ENCODE measurements at places on chromosomes 1 and 21.

- DNase-seq, result no peak
Observed at GRCh38 chr1:50700621-50701020, 259.4 kb downstream of the FAF1 start.

DNA sequence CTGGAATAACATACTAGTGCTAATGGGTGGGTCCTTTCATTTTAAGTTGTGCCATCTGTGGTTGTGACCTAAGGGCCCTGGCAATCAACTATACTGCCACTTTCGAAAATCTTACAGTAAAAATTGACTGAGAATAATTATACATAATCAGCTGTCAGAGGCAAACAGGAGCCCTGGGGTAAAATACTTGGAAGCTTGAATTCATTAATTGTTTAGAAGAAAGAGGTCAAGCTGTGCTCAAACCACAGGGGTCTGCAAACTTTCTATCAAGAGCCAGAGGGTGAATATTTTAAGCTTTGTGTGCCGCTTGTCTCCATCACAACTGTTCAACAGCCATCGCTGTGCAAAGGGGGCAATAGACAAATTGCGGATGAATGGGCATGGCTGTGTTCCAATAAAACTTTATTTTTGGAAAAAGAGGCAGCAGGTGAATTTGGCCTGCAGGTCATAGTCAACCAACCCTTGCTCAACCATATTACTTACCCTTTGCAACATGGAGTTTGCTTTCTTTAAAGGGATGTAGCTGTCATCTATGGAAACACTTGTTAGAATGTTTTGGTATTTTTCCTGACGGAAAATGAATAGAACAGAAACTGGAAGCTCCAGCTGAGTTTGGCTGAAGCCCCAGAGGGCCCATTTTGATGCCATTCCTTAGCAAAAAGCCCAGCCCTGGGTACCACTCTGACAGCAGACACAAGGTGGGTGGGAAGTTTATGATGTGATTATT is 35.7 kb upstream of the USP1 start:
- no peak for DNase-seq

DNA sequence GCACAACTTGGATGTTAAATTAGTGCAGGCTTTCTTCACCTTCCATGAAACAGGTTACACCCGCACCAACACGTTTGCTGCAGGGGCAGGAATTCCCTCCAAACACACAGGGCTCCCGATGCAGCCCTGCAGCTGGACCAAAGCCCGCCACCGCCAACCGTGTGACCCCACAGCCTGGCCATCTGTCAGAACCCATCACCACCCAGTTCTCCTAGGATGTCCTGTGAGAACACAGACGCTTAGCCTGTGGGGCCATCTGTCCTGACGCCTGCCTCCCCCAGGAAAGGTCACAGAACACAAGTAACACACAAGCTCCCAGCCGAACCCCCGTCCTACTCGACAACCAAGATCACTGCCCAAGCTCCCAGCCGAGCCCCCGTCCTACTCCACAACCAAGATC is 108.1 kb downstream of the NPHP4 start:
- no peak for DNase-seq

- DNase-seq, result no peak
Observed at GRCh38 chr1:76153841-76154205, 79.3 kb downstream of the ST6GALNAC3 start.

- no peak for DNase-seq
Observed at GRCh38 chr1:99814373-99814900, 35.7 kb upstream of the AGL start.

GRCh38 chr1:27330786-27331185 is 8.8 kb downstream of the TMEM222 start:
- DNase-seq, result no peak

- no peak for DNase-seq
Observed at GRCh38 chr1:165467706-165468105, 22.8 kb upstream of the RXRG start.

DNA sequence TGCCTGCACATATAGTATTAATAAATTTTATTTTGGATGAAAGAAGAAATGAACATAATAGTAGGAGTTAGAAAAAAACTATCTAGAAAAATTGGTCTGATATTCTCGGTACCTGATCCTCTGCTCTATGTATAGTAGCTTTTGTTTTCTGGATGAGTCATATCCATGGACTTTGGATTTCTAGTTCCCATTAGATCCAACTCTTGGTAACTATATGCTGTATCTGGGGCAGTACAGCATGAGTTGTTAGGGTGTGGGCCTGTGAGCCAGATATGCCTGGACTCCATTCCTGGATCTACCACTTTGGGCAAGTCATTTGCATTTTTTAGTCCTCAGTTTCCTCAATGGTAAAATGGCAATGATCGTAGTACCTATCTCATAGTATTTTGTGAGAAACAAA is 372.2 kb upstream of the PKN2 start:
- no peak for DNase-seq

DNA sequence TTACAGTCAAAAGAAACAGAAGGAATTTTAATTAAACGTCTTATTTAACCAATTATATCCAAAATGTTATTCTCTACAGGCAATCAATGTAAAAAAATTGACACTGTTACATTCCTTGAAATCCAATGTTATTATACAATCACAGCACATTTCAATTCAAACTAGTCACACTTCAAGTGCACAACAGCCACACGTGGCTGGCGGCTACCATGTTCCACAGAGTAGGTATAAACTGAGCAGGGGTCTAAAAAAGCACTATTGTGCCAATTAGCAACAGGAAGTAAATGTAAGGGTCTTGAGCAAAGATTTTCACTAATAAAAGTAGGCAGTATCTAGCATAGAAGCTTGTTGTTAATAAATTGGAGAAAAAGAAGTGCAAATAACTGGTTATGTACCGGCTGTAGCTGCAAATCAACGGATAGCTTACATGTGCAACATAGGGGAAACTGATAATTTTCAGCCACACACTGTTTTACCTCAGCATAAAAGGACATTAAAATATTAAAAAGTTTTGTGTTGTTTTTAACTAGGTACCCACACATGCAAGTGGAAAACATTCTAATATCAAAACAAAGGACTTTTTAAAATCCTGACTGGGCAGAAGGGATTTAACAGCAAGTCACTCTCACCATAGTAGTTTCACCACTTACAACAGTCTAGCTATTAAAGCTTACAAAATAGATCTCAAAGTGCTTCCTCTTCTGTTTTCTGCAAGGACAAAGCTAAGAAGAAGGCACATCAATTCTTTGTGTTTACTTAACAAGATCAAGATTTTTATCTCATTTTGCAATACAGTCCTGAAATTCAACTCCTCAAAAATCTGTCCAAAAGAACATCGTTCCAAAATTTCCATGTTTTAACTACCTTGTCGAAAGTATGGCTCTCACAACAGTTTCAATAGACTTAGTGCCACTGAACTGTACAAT is 2.5 kb downstream of the CSDE1 start:
- no peak for DNase-seq

- no peak for DNase-seq
Observed at GRCh38 chr1:110243146-110243545, 33.0 kb downstream of the KCNC4 start.

- no peak for DNase-seq
Observed at GRCh38 chr1:55124470-55124869, 85.1 kb downstream of the PCSK9 start.

GRCh38 chr1:14083706-14084105 is 383.7 kb downstream of the PRDM2 start:
- DNase-seq, result no peak

DNA sequence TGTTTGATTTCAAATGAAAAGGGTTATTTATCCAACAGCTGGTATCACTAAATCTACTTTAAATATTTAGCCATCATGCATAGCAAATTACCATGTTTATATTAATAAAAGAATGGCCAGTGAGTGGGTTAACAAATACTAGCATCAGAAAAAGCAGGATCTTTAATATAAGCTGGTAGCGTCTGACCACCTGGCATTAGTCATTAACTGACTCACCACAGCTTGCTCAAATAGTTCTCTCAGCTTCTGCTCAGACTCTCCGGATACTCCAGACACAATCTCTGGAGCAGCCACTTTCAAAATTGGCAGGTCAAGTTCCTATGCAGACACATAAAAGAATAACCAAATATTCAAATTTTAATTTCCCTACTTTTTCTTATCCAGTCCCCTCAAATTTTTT is 29.6 kb downstream of the NVL start:
- DNase-seq, result no peak

DNA sequence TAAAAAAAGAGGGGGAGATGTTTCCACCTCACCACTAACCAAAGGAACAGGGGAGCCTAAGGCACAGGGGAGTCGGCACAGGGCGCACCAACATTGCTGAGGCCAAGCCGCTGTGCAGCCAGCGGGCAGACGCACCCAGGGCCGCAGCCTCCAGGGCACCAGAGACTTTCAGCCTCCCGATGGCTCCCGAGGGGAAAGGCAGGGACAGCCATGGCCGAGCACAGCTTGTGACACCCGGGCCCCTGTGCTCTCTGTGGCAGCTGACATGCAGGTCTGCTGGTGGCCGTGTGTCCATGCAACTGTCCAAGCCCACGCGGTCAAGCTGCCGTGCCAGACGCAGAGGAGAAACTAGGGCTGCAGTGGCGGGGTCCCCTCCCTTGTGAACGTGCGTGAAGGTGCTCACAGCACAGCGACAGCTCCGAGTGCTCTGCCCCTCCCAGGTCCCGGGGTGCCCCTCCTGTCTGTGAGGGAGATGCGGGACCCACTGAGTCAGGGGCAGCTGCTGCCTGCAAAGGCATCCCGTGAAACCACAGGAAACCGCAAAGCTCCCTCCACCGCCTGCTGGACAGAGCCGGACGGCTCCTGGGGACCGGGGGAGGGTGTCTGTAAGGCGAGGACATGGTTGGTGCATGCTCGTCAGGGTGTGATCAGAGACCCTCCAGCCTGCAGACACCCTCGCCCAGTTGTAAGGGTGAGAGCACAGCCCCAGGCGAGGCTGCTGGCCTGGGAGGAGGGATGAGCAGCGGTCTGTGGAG is 2.5 kb downstream of the KRTAP10-11 start:
- no peak for DNase-seq

- no peak for DNase-seq
Observed at GRCh38 chr1:230139315-230139714, 72.3 kb downstream of the GALNT2 start.

DNA sequence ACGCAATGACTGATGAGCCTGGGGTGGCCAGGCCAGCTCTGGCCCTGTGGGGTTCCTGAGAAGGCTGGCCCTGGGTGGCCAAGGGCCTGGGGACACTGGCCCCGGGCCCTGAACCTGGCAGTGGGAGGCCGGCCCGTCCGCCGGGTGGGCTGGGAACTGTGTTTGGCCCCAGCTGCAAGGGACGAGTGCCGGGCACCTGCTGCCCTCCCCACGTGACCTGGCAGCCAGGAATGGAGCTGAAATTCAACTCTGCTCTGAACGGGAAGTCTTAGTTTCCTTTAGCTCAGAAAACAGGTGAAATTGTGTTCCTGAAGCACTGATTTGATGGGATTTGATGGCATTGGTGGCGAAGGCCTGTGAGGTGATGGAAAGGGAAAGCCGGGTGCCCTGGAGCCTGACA is 8.2 kb upstream of the TTLL10 start:
- DNase-seq, result no peak

DNA sequence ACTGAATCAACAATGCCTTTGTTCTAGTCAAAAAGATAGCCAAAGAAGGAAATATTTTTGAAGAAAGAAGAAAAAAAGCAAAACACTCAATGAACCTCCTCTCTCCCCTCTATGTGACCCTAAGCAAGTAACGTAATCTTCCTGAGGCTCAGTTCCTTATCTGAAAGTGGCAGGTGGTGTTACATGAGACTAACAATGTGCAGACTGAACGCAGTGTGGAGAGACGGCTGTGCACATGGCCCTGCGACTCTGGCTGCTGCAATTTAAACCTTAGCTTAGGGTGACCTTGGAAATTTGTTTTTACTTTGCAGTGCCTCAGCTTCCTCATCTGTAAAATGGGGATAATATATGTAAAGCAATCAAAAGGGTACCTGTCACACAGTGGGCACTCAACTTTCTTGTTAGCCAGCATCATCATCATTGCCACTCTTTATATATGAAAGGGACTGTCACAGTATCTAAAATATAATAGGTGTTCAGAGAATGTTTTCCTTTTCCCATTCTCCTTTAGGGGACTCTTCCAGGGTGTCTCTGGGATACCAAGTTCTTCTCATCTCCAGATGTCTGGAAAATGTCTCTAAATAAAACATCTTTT is 100.1 kb upstream of the JUN start:
- DNase-seq, result no peak

DNA sequence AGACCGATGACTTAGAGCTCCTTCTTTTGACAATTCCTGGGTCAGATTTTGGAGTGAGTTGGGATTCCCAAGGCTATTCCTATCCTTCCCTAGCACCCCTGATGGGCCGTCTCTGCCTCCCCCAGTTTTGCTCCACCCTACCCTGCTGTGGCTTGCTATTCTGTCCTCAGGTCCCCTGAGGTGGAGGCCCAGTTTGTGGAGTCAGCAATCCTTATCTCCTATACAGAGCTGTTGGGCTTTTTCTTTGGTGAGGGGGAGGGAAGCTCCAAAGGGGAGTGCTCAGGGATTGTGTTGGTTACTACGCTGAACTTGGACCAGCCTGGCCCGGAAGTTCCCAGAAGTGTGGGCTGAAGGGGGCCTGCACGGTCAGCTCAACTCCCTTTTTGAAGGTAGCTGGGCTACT is 7.6 kb downstream of the SESN2 start:
- no peak for DNase-seq

DNA sequence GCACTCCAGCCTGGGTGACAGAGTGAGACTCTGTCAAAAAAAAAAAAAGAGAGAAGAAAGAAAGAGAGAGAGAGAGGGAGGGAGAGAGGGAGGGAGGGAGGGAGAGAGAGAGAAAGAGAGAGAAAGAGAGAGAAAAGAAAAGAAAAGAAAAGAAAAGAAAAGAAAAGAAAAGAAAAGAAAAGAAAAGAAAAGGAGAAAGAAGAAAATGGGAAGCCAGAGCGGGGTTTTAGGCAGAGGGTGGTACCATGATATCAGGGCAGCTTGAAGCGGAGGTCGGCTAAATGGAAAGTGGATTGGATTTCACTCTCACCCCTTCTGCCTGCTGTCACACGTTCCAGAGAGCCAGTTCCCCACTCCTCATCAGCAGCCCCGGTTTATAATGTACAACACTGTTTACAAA is 1.9 kb downstream of the TMCO4 start:
- no peak for DNase-seq

DNA sequence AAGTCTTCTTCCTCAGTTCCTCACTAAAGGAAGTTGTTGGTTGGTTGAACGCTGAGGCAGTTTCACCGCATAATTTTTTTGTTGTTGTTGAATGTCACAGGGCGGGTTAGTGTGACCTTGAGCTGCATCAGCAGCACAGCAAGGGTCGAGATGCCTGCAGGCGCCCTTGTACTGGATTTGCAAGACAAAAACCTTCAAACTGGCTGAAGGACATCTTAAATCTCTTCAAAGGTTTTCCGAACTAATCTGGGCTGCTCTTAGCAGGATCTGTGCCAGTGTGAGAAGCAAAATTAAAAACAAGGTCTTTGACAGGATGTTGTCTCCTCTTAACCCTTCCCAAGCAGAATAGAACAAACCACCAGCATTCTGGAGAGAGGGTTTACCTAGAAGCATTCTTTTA is 59.4 kb downstream of the NRIP1 start:
- peak; percentile 22 for DNase-seq

Measured in immature natural killer cell (primary cell).